ENCODE measurements at places on chromosomes 7 and 10.

- no peak for DNase-seq
These were observed 189.2 kb upstream of the PODXL start for GRCh38 chr7:131745390-131746248.

DNA sequence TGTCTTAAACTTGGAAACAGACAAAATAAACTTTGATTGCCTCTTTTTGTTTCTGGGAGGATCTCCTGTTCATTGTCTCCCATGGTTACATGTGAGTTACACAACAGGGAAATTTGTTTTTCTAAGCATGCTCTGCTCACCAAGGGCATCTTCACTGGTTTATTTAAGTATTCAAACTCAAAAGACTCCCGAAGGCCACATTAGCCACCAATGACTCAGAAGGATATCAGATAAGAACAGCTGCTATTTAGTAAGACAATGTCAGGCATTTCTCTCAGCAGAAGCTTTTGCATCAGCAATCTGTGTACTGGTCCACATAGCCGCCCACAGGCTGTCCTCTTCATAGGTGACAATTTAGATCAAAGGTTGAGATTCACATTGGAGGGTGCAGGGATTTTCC is 19.3 kb downstream of the OR6B1 start:
- no peak for DNase-seq

DNA sequence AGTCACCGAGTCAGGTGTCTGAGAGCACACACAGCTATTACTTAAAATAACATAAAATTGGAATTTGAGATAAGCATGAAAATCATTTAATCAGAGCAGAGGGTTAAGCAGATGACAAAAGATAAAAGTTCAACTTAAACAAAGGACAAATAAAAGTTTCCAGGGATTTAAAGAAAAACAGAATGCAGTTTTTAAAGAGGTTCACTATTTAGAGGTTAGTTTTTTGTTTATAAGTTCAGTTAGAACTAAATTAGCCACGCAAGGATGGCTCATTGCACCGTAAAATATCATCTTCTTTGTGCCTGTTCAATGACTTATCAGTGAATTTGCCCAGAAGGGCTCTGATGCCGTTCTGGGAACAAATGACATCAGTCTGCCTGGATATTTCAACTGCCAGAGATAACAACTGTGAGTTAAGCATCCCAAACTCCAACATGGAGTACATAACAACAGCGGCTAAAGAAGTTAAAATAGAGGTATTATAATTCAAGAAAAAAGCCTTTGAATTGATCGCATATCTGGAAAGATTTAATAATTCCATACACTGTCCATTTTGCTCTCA is 107.8 kb downstream of the ANK3 start:
- no peak for DNase-seq

- no peak for DNase-seq
These were observed 110.3 kb upstream of the TNRC18 start for GRCh38 chr7:5533821-5534367.

DNA sequence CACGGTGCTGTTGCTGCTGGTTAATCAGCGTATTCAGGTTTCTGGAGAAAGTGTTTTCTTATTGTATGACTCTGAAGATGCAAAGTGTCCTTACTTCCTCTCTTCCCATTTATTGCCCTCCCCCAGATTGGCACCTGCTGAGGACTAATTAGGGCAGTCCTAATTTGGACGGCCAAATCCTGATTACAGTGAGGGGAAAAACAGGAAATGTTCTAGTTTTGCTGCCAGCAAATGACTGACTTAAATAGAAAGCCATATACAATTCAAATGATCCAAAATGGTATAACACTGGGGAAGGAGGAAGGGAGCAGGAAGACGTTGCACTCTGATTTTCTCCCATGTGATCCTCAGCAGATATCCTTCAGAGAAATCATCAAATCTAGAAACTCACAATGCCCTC is 222.4 kb upstream of the LRGUK start:
- DNase-seq, result no peak

- DNase-seq, result no peak
These were observed 245.0 kb downstream of the PRPF18 start for GRCh38 chr10:13831711-13832141.

- DNase-seq, result no peak
These were observed 14.1 kb upstream of the DUSP5 start for GRCh38 chr10:110483633-110484032.

DNA sequence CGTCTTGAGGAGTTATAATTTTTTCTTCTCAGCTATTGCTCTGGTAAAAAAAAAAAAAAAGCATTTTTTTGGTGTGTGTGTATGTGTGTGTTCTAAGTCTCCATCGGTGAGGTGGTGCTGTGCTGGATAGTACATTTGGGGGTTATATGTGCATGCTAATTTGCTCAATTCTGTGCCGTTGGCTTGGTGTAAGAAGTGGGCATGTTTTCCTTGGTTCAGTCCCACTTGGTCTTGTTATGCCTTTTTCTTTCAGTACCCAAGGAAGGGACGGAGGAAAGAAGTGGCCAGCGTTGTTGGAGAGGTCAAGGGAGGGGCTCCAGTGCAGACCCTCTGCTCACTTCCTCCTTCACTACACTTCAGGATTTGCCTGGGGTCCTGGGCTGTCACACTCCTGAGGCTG is 20.4 kb downstream of the LRMDA start:
- no peak for DNase-seq

- DNase-seq, result no peak
These were observed 45.2 kb upstream of the INSIG1 start for GRCh38 chr7:155252444-155252887.

DNA sequence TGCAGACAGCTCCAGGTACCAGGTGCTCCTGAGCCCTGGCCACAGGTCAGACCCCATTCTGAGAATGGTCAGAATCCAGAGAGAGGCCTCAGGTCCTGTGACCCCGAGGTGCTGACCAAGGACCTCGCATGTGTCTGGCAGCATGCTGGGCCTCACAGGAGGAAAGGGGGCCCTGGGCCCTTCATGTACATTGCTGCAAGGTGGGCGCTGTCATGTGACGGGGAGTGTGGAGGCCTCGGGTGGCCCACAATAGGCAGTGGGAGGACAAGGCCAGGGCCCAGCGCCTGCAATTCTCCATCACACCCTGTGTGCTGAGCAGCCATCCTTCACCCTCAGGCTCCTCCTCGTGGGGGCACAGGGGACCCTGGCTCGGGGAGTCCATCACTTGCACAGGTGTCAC is 15.5 kb upstream of the RET start:
- DNase-seq, result no peak

- no peak for DNase-seq
These were observed 525.7 kb downstream of the KCNMA1 start for GRCh38 chr10:77111611-77112550.

DNA sequence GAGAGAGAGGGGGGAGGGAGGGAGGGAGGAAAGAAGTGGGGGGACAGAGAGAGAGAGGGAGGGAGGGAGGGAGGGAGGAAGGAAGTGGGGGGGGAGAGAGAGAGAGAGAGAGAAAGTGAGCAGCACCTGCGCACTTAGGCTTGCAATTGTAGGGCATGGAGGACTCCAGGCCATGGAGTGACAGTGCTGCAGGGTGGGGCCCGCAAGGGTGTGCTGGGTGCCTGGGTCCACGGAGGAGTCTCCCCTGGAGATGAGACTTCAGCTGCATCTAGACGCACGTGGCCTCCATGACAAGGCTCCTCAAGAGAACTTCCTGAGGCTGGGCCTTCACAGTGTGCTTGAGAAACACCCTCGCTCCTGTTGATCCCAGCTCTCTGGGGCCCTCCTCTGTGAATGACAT is 44.5 kb downstream of the CLRN3 start:
- no peak for DNase-seq

DNA sequence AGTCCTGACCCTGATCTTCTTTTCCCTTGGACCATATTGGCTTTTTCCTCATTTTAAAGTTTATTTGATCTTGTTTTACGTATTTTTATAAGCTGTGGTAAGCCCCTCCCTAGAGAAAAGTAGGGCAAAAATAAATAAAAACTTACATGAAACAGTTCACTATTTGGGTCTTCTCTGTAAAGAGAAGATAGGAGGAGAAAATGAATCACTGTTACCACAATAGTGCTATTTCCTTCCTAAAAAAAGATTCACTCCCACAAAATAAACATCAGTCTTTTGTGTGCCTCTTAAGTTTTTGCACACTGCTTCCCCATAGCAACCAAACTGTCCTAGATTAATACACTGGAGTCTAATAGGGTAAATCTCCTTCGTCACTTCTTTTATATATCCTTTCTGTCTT is 1.4 kb upstream of the SVIL start:
- DNase-seq, result no peak

DNA sequence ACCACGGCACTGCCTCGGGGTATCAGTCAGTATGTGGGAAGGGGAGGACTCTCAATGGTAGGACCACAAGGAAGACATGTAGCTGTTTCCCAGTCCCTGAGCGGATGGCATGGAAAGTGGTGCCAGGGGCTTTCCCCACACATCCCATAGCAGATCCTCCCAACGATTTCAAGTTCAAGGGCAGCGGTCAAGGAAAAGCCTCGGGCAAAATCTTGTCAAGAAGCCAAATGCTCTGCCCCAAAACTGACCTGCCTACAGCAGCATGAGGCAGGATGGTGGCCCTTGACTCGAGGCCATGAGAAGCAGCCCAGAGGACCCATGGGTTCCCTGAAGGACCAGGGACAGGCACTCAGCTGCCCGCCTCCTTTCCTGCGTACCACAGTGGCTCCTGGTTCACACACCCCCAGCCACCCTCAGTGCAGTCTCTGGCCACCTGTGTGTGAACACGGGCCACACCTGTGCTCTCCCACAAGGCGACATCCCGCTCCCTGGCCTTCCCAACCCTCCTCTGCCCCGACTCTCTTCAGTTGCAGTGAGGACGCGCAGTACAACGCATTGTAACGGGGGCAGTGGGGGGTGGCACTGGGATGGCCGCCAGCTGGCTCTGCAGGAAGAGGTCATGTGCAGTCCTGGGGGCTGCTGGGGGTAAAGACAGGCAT is 43.6 kb downstream of the CTBP2 start:
- no peak for DNase-seq

DNA sequence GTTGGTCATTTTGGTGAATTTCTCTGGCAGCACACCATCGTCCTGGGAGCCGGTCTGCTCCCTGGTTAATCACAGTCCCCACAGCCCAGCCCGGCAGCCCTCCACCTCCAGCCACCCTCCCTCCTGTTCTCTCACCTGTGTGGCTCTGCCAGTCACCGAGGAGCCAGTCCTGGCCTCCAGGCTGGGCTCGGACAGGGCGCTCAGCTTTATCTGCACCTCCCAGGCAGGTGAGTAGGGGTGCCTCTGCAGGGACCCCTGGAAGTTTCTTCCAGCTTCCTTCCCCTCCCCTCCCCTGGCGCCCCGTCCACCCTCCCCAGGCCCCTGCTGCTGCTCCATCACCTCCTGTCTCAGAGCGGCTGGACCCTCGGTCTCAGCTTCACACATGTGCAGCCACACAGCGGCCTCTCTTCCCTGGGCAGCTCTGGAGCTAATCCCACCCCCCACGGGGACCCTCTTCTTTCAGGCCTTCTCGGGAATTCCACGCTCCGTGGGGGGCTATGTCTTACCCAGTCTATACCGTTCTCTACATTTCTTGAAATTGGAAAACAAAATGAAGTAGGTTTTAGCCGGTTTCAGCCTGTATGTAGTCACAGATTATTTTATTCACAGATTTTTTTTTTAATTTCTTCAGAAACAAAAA is 213.9 kb upstream of the PPP2R2D start:
- no peak for DNase-seq

- DNase-seq, result no peak
These were observed 89.8 kb downstream of the DOCK4 start for GRCh38 chr7:112116358-112116757.

GRCh38 chr7:20788420-20788990 is 1.8 kb upstream of the SP8 start:
- DNase-seq, result no peak

GRCh38 chr7:7789551-7789988 is 71.2 kb upstream of the RPA3 start:
- DNase-seq, result no peak

DNA sequence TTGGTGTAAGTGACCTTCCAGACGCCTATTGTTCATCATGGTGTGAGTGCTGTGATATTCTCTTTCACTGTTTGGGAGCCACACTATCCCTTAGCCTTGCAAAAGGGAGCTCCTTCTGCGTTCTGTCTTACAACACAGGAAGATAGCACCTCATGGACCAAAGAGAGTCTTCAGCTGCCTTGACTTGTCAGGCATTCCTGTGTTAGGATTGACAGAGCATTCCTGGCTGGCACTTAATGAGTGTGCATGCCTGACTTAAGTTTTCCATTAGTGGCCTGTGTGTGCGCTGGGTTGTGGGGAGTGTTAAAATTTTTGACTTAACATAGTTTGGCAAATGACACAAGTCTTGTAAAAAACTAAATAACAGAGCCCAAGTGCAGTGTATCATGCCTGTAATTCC is 21.9 kb upstream of the MSRB2 start:
- no peak for DNase-seq

DNA sequence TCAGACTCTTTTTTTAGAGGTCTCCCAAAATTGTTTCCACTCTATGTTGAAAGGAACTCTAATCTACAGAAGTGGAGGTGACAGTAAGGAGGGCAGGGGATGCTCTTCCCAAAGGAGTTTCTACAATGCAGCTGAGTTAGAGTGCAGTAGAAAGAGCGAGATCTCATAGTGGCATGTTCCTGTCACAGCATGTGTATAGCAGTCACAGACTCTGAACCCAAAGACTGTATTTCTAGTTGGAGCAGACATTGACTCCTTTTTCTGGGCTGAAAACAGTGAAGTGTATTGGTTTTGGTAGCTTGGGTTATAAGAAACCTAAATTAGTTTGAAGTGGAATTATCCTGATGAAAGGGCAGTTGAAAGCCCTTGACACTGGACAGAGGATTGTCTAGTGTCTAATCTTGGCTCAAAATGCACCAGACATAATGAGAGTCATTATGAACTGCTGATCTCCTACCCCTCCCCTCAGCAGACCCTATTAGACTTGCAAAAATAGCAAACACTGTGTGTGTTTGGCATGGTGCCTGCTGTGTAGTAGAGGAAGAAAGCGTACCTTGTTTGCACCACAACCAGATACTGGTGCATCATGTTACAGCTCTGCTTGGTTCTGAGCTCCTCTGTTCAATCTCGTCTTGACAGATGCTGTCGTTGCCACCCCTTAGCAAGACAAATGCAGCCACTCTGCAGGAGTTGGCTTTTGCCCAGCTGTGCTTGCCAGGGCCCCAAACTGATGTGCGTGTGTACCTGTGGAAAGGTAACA is 336.0 kb downstream of the AUTS2 start:
- no peak for DNase-seq

DNA sequence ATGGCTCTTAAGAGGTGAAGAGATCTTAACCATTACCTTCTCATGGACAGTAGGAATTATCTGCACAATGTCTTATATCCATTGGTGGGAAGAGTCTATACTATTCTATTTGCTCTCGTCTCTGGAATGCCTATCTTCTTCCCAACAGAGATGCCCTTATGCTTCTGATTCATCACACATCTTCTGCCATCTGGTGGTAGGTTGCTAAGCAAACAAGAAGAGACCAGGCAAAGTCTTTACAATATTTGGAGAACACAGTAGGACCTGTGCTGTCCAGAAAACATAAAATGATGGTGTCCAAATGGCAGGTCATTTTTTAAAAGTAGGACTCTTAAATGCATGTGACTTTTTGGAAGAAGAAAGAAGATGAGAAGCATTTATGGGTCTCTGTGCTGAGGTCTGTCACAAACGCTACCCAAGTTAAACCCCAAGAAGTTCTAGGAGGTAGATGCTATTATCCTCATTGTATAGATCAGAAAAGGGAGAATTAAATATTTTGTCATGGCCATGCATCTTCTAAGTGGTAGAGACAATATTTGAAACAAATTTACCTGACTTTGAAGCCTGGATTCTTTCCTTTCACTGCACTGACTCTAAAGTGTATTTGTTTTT is 67.8 kb upstream of the NXPH1 start:
- no peak for DNase-seq
